Naive B cell (primary cell): ENCODE measurements at places on chromosomes 3 and 15. TPM values are rescaled to one million over a fixed set of nuclear protein-coding genes. Genes with fewer than 3 reads are reported as not detected.

The C2CD4B gene
- polyA plus RNA-seq = not detected

The FBXW12 gene
- not detected for polyA plus RNA-seq

The RAD54L2 gene
- polyA plus RNA-seq = 7.4 TPM

The FGD5 gene
- polyA plus RNA-seq = not detected

The SCN5A gene
- polyA plus RNA-seq = not detected

The CACNA2D3 gene
- polyA plus RNA-seq = not detected

The CTXN2 gene
- polyA plus RNA-seq = not detected

The ATP2C1 gene
- 8.6 TPM for polyA plus RNA-seq

The HGD gene
- polyA plus RNA-seq = not detected

The PIGB gene
- polyA plus RNA-seq = 25.3 TPM
